ENCODE measurements at places on chromosomes 1 and 21.

DNA sequence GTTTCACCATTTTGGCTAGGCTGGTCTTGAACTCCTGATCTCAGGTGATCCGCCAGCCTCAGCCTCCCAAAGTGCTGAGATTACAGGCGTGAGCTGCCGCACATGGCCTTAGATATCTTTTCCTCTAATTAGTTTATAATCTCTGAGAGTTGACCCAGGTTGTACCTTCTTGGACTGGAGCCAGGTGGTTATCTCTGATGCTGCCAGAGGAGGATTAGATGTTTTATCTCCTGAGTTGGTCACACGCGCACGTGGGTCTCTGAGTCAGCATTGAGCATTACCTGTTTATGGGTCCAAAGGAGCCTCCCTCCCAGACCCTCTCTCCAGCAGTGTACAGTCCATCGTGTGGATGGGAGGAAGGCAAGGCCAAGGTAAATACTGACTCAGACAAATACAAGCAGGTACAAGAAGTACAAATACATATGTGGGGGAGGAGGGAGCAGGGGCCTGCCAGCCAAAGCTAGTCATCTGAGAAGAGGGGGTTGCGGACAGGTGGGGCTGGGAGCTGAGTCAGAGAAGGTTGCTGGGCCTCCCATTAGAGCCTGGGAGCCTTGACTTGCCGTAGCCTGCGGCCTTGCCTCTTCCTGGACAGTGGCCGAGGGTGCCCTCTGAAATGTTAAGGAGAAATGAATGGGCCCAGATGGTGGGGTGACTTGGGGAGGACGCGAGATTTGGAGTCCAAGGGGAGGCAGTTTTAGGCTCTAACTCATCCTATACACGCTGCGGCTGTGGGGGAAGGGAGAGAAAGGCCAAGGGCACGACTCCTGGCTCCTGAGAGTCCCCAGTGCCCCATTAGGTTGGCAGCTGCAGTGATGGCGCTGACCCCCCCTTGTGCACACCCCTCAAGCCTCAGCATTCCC, 13.1 kb downstream of the IL6R start:
- DNase-seq, result no peak

DNA sequence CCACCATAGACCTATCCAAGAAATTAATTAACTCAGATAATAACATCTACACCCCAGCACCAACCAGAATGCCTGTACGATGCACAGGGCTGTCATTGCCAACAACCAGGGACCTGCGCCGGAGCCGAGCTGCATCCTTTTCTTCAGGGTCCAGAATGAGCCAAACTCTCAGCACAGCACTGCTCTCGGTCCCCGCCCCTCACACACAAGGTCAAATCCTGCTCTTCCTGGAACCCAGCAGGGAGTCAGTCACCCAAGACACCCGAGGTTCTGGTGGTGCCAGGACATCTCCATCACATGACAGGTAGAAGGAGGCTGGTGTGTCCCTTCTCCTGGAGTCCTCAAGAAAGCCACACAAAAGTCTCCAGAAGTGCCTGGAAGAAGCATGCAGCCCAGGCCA, 31.9 kb downstream of the NPHP4 start:
- DNase-seq, result no peak

DNA sequence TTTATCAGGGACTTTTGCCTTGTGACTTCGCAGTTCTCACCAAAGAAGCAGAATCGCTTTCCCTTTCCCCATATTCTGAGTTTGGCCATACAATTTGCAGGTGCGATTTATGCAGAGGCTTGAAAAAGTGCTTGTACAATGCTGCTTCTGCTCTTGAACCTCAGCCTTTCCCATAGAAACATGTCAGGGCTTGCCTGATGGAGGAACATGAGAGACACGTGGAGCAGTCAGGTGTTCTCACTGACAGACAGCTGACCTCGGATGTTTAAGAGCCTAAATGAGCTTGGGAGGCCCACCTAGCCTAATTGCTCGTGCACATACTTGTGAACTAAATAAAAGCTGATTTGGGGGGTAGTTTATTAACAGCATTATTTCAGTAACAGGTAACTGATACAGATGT, 290.0 kb downstream of the S1PR1 start:
- DNase-seq, result no peak

DNA sequence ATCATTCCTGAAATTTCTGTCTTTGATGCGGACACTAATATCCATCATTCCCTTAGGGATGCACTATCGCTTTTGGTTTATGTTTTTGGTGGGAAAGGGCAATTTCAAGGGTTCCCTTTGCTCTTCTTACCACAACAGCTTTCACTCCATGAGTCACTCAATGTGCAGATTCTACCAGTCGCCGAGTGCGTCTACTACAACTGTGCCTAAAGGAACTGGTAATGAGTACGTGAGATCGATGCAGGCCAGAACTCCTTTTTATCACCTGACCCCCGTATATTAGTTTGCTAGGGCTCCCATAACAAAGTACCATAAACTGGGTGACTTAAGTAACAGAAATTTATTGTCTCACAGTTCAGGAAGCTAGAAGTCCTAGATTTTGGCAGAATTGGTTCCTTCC, 27.5 kb upstream of the TMEM54 start:
- DNase-seq, result no peak

- no peak for DNase-seq
These were observed 140.3 kb downstream of the PLXNA2 start for GRCh38 chr1:208103597-208104513.

DNA sequence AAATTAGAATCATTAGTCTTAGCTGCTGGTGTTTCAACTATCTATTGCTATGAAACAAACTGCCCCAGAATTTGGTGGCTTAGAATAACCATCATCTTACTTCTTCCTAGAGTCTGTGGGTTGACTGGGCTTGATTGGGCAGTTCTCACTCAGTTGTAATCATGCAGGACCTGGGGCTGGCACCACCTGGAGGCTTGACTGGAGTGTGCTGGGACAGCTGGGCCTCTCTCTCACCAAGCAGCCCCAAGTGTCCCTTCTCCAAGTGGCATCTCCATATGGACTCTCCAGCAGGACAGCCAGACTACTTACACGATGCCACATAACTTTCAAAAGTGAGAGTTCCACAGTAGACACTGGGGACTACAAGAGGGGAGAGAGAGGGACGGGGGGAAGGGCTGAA, 140.3 kb upstream of the ATP1B1 start:
- no peak for DNase-seq

DNA sequence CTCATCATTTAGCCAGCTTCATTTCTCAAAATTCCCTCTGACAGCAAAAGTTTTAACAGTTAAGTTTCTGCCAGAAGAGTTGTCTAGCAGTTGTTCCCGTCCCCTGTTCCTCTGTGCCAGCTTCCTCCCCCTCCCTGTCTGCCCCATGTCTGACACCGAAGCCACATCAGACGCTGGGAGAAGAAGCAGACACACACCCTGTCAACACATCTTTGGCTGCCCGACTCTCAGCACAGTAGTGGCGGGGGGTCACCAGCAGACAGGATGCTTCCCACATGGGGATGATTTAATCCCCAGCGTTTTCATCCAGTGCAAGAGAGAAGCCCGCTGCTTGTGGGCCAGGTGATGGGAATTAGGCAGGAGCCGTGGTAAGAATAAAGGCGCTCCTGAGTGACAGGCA, 379.4 kb upstream of the RUNX1 start:
- DNase-seq, result no peak

DNA sequence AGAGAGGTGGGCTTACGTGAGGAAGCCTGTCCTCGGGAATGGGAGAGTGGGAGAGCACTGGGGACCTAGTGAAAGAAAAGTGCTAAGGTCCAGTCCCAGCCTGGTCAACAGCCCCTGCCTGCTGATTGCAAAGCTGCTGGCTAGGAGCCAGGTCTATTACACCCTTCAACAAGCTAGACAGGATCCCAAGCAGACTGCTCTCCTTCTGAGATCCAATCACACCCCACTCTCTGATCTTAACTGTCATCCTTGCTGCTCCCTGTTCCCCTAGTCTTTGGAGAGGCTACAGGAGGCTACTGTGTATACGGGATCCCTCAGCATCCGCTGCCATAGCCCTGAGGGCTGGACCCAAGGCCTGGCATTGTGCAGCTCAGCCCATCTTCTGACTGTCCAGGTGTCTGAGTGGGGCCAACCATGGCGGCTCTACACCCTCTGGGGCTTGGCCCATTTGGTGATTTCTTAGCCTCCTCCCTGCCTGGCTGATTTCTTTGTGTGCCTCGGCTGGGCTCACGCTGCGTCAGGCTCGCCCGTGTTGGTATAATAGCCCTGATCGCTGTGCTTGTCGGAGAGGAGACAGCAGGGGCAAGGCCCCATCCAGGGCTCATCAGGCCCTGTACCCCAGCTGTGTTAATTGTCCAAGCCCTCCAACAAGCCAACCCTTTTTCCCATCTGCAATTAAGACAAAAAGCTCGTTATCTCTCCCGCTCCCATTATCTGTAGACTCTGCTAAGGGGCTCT, 43.9 kb downstream of the NAV1 start:
- DNase-seq, result no peak

DNA sequence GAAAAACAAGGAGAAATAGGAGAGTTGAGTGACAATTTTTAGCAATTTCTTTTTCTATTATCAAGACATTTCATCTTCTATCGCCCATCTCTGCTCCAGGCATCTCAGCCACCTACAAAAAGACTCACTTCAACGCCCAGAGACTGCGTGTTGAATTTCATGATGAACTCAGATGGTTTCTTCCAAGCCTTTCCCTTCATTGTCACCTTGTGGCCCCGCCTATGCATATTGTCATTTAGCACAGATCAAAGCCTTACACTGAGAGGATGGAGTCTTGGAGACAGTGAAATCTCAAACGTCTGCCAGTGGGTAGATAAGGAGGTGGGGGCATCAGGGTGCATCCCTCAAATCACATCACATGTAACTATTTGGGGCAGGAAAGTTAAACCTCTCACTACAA, 319.4 kb downstream of the SIPA1L2 start:
- no peak for DNase-seq

DNA sequence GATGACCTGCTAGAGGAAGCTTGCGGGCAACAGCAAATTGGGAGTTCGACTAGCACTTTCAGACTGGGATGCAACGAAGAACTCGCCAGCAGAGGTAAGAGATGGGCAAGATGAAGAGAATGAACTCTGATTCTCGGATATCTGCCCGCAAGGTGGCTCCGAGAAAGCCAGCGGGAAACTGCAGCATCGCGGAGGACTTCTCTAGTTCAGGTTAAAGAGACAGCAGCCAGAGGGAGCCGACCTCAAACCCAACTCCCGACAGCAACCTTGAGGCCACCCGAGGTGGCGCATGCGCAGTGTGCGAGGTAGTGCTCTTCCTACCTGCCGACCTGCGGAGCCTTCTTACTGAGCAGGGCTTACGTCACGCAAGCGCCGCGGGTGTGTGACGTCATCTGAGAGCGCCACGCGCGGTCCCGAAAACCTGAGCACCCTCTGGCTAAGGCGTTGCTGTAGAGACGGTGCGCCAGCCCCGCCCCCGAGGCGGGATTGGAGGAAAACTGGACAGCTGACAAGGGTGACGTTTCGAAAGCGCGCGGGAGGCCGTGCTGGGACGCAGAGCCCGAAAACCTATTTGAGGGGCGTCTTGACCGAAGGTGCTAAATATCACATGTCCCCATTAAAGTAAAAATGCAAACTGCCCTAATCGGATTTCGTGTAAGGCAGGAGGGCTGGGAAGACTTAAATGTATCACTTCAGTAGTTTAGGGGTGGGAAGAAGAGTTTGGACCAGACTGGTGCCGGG, 110.5 kb upstream of the SLC25A33 start:
- DNase-seq, result peak; percentile 95

DNA sequence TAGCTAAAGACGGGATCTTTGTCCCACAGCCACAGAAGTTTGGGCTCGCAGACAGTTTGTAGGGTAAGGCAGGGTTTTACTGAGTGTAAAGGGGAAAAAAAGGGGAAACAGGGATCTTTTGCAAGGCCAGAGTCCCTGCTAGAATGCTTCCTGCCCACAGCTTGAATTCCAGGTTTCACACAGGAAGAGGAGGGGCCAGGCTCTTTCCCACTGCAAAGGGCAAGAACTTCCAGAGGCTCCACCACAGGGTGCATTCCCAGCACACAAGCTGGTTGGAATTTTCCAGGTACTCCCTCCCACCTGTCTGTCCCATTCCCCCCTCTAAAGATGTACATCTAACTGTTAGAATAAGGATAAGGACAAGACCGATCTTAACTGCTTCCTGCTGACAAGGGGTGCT, 1126.9 kb downstream of the KCNT2 start:
- no peak for DNase-seq

DNA sequence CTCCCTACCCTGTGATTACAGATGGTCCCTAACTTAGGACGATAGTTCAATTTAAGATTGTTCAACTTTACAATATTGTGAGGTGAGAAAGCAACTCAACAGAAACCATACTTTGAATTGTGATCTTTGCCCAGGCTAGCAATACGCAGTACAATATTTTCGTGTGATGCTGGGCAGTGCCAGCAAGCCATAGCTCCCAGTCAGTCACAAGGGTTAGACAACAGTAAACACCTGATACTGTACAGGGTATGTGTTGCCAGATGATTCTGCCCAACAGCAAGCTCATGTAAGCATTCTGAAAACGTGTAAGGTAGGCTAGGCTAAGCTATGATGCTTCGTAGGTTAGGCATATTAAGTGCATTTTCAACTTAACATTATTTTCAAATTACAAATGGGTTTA, 11.9 kb downstream of the GPBP1L1 start:
- DNase-seq, result no peak

DNA sequence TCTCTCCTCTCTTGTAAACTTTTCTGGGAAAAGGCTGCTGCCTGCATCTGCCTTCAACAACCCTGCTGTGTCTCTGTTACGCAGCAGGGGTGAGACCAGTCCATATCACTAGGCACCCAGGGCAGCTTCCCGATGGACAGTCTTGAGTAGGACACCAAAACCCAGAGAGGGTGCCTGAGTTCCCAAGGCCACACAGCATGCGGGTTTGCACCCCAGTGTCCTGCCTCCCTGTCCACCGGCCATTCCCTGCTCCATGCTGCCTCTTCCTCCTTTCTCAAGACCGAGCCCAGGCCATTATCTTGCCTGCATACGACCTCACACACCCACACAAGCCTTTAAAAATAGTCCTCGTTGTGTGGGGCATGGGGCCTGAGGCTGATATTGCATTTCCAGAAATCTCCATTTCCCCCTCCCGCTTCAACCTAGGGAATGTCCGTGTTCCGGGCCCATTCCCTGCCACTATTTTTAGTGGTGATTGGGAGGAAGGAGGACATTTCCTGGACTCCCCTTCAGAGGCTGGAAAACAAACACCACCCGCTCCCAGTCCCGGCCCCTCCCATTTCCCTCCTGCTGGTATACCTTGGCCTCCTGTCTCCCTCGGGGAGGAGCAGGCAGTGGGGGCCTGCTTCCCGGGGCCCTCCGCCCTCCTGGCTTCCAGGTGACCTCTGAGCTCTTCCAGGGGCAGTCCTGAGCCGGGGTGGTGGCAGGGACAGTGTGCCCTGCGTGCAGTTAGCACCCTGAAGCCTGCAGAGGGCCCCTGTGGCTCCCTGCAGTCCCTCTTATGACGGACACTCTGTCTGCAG, 132.4 kb upstream of the TMEM51 start:
- DNase-seq, result no peak

Measured in thoracic aorta (tissue), 2 donors.